T1000 (cell line): ENCODE measurements at places on chromosomes 3 and 15.

DNA sequence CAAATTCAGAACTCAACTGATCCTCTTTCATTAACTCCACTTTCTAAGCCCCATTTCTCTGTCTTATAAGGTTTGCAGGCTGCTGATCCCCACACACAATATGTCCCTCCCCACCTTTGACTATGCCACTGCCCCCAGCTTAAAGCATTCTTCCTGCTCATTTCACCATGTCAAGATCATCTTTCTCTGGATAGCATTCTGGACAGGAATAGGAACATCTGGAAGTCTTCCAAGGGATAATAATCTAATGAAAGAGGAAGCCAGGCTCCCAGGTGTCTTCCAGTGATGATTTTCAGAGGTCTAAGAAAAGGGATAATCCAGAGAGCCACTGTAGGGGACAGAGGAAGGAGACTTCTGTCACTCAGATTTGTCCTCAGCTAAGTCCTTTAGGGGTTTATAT, 54.6 kb upstream of the GALNT15 start:
- DNase-seq: no peak

DNA sequence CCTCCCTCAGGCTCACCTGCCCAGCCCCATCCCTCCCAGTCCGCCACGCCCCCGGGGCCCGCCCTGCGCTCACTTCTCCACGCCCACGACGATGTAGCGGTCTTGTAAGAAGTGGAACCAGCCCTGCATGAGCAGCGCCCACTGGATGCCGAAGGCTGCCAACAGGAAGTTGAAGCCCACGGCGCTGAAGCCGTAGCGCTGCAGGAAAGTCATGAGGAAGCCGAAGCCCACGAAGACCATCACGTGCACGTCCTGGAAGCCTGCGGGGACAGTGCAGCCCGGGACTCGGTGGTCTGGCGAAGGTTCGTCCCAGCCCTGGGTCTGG, 9.7 kb downstream of the RHCG start:
- DNase-seq: no peak

DNA sequence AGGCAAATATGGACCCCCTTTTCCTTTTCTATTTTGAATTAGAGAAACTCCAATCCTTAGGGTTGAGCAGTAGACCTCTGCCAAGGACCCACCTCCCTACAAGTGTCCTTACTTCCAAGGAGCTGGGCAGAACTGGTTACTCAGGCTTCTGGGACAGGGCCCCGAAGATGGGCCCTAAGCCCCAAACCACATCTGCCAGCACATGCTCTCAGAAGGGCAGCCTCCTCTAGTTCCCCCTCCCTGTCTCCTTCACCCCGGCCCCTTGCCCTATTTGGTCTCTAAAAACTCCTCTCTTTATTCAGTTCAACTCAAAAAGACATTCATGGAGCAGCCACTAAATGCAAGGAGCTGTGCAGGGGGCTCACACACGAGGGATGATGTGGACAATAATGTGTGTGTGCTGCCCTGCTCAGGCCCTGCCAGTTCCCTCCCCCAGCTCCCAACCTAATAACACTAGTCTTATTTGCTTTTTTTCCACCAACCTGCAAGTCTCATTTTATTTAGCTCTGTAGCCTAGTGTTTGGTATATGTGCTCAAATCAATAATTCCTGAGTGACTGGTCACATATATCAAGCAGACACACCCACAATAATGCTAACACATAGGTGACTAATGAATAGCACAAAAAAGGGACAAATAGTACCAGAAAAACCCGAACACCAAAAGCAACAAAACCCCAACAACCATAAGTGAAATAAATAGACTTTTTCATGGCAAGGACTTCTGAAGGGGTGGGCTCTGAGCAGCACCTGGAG, 12.2 kb downstream of the ZDHHC3 start:
- DNase-seq: no peak

DNA sequence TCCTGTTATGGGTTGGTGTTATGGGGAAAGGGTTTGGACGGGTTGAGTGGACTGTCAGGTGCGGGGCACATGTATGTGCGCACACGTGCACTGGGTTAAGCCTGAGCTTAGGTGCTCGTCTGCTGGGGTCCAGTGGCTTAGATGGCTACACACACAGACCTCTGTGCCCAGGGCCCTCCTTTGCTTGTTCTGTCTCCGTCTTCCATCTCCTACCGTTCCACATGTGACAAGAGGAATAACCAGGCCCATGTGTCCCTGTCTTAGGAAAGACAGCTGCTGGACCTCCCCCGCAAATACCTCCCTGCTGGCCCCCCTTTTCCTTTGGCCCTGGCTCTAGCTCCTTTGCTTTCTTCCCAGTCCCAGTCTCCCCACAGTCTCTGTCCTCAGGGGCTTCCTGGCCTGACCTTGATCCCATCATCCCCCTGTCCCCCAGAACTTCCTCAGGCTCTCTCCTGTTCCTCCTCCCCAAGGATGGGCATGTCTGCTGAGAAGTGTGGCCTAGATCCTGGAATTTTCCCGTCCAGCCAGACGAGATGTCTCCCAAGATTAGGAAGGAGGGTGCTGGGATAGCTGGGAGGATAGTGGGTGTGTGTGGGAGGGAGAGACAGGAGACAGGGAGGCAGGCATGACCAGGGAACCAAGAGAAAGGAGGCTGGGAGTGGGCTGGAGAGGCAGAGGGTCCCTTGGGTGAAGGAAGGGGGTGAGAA, 797 bp upstream of the THPO start:
- DNase-seq: no peak

GRCh38 chr3:56694867-56695683, 12.0 kb upstream of the TASOR start:
- no peak for DNase-seq
